H9 (cell line): ENCODE measurements at places on chromosomes 13 and 19. TPM values are rescaled to one million over a fixed set of nuclear protein-coding genes. Genes with fewer than 3 reads are reported as not detected.
A peak's percentile ranks its signal among the peaks of the same experiment; 100 is the strongest.

GRCh38 chr13:32707471-32707870, 121.2 kb downstream of the PDS5B start:
- H3K27me3 ChIP-seq, result no peaks in the 10 kb centered on the region
- H3K4me3 ChIP-seq, result no peak overlapping the region
- no peak for DNase-seq

REEP6 gene
- 10.4 and 10.5 TPM in 2 replicates for total RNA-seq

- H3K27me3 ChIP-seq, result no peaks in the 10 kb centered on the region
- no peak for DNase-seq
- H3K36me3 ChIP-seq, result peaks cover 10% of the 10 kb centered on the region; the same call in 2 of the 3 replicates
- H3K27ac ChIP-seq, result no peak overlapping the region
- no peaks in the 10 kb centered on the region for H3K4me1 ChIP-seq
Measured at GRCh38 chr13:48770372-48770771, 116.6 kb downstream of the CYSLTR2 start.

- no peaks in the 10 kb centered on the region for H3K36me3 ChIP-seq
- no peak overlapping the region for H3K27ac ChIP-seq
- H3K4me3 ChIP-seq, result no peak overlapping the region
Measured at GRCh38 chr13:101930331-101930730, 471.5 kb downstream of the FGF14 start.

DNA sequence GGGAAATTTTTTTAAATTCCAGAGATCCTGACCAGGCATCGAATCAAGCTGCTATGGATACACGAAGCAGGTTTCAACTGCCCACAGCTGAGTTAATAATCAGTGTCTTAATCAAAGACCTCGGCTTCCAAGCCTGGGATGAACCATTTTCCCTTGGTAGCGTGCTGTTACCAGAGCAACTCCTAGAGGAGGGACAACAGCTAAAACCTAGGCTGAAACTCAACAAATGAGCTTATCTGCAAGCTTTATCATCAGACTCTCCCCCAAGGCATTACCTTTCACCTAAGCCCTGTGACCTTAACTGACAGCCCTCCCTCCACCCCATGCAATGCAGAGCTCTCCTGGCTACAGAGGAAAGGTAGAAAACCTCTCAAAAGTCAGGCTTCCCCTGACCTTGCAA, 39.7 kb downstream of the RCBTB1 start:
- peaks cover 32% of the 10 kb centered on the region for H3K36me3 ChIP-seq
- H3K4me3 ChIP-seq, result no peak overlapping the region
- no peaks in the 10 kb centered on the region for H3K4me1 ChIP-seq
- H3K27me3 ChIP-seq, result no peaks in the 10 kb centered on the region
- no peak for DNase-seq

GRCh38 chr19:35727956-35728706, 10.3 kb downstream of the KMT2B start:
- DNase-seq, result no peak
- H3K4me1 ChIP-seq, result no peaks in the 10 kb centered on the region
- peak overlapping the region; percentile 26; the same call in 2 of the 3 replicates for H3K4me3 ChIP-seq
- H3K36me3 ChIP-seq, result peaks cover 84% of the 10 kb centered on the region
- H3K27me3 ChIP-seq, result no peaks in the 10 kb centered on the region

DNA sequence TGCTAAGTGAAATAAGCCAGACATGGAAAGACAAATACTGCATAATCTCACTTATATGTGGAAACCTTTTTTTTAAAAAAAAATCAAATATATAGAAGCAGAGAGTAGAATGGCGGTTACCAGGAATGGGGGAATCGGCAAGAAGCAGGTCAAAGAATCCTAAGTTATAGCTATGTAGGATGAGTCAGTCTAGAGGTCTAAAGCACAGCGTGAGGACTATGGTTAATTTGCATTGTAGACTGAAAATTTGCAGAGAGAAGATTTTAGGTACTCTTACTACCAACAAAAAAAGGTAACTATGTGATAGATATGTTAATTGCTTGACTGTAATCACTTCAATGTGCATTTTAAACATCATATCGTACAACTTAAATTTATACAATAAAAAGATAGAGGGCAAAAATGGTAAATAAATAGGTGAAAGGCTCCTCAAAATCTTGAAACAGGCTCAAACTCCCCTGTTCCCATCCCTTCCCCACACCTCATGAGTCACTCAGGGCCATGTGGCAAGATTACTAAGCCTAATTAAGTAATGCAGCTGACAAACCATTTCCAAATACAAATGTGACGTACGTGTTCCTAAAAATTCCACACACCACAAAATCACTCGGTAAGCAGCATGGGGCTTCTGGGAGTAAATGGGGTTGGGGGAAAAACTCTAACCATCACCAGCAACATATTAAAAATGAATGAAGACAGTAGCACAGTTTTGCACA, 159.0 kb downstream of the USP12 start:
- no peaks in the 10 kb centered on the region; the same call in 1 of the 2 replicates for H3K4me1 ChIP-seq
- no peaks in the 10 kb centered on the region for H3K27me3 ChIP-seq
- H3K4me3 ChIP-seq, result no peak overlapping the region
- DNase-seq, result peak; percentile 3
- H3K27ac ChIP-seq, result no peak overlapping the region

GRCh38 chr19:45769821-45770191, 754 bp upstream of the SIX5 start:
- peaks cover 3% of the 10 kb centered on the region; the same call in 1 of the 2 replicates for H3K4me1 ChIP-seq
- peak overlapping the region; percentile 93 for H3K4me3 ChIP-seq
- peaks cover 12% of the 10 kb centered on the region for H3K36me3 ChIP-seq
- H3K27me3 ChIP-seq, result no peaks in the 10 kb centered on the region
- DNase-seq, result no peak
- H3K27ac ChIP-seq, result peak overlapping the region; percentile 35

HCST gene
- total RNA-seq, result 0.68 and 1.8 TPM in 2 replicates

DNA sequence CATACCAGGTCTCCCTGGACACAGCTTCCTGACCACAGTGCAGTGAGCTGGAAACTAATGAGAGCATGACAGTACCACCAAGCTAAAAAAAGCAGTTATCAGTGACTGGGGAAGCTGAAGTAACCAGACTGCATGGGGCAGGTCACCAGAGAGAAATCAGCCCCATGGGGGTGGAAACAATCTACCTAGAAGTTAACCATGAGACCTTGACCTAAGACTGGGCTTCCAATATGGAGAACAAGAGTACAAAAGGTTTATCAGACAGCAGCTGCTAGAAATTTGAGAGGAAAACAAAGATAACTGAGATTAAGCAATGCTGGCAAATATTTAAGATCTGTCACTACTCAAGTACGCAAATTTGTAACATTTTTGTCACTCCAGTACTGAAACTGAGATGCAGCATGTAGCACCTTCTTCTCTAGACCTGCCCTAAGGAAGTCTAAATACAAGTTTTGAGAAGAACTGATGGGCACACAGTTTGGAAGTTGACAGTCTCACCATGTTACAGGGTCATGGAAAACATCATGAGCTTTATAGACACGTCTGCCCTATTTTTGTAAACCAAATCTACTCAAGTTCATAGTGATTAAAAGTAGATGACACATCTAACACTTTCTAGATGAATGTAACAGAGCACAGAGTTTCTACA, 2641.8 kb upstream of the PCDH20 start:
- H3K27ac ChIP-seq, result no peak overlapping the region

DNA sequence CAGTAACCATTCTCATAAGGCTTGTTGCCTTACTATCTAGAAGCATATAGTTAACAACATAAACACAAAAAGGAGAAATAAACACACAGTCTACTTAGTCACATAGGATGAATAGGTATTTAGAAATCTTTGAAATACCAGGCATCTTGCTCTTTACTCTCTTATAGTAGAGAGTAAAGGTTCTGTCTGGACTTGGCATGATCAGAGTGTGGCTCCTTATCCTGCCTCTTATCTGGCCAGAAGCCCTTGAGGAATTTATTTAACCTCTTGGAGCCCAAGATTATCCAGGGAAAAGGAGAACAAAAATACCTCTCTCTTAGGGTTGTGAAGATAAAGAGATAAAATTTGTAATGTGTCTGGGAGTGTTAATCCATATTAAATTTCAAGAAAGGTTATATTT, 100.2 kb upstream of the MBNL2 start:
- H3K27me3 ChIP-seq, result no peaks in the 10 kb centered on the region
- H3K4me3 ChIP-seq, result no peak overlapping the region
- H3K36me3 ChIP-seq, result no peaks in the 10 kb centered on the region
- no peak for DNase-seq
- no peak overlapping the region for H3K27ac ChIP-seq

CCL25 gene
- not detected in 2 replicates for total RNA-seq

DNA sequence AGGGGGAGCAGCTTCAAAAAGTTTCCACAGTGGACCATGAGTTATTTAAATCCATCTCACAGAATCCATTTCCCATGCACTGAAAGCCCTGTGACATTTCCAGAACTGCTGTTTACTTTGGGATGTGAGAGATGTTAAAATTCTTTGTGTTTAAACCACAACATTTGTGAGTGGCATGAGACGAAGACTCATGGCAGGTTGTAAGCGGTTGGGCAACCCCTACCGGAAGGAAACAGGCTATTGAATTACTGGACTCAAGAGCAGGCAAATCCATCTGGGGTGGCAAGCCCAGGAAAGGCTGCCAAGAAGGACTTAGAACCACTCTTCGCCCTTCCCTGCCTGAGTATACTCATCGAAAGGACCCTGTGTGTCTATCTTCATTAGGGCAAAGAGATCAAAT, 22.3 kb upstream of the CLDN10 start:
- H3K4me1 ChIP-seq, result no peaks in the 10 kb centered on the region
- DNase-seq, result no peak
- no peak overlapping the region for H3K27ac ChIP-seq
